ENCODE measurements at places on chromosomes 12 and 14.

GRCh38 chr12:105961821-105962671 is 176.7 kb downstream of the NUAK1 start:
- DNase-seq = no peak

GRCh38 chr14:52313462-52313861 is 650 bp upstream of the PTGER2 start:
- DNase-seq = no peak

DNA sequence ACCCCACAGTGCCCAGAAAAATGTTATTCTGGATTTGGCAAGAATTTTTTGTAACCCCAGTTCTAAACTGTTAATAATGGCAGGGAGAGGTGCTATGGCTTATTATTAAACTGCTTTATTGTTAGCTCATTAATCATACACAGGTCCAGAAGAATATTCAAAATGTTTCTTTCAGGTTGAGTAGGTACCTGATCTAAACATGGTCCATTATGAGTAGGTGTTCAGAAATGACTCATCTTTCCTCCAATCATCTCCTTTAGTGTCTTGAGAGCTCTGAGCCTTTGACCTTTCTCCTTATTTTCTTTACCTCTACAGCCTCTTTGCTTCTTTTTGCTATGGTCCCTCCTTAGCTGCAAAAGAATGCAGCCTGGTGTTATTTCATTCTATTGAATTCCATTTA is 211.0 kb upstream of the GARIN6 start:
- DNase-seq = no peak

DNA sequence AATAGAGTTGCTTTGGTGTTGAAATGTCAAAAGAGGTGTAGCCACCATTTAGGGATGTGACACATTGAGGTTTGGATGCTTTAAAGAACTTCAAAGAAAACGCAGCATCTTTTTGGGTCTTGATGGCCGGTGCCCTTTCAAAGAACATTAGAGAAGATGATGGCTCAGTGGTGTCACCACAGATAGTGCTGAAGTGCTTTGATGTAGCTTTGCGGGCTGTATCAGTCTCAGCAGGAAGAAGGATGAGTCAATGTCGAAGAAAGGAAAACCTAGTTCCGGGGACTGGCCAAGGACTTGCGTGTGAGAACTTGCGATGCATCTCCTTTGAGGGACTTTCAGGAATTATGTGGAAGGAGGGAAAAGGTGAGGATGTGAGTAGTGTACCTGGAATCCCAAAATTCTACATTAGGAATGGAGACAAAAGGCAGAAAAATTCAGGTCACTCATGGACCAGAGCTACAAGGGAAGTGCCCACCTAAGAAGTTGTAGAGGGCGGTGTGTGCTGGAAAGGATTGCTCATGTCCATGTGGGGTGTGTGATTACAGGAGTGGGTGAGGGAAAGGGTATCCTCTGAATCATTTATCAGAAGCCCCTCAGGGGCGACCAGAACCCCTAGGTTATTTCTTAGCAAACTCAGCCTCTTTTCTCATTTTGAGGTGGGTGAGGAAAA is 39.7 kb upstream of the GZMB start:
- DNase-seq = peak; percentile 42

- no peak for DNase-seq
These were observed 45.2 kb upstream of the ISM2 start for GRCh38 chr14:77543637-77544334.

- peak; percentile 42 for DNase-seq
These were observed 22.4 kb upstream of the FBXO21 start for GRCh38 chr12:117212563-117213190.

DNA sequence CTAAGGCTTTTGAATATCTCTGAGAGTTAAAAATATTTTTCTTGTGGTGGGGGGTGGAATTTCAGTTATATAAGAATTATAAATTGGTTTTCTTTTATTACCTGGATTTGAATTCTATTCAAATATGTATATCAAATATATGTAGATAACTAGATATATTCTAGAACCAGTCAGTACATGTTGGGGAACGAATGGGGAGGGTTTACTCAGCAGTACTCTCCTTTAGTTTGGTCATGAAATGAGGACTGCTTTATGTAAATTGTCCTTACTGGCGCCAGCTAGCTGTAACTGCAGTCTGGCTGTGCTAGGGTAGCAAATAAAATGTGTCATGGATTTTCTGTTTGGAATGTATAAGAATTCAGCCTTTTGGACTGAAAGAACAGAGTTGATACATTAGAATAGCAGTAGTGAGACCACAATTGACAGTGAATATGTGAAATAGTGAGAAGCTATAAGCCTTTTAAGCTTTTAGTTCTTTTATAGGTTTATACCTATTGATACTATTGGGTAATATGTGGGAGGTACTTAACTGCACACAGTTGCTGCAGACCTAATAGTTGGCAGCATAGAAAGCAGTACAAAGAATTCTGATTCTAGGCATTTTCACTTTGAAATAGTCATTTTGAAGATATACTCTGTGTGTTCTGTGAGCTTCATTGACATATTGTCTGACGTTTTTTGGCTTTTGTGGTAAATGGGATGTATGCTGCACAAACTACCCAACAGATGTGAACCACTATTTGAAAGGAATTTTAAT is 29.0 kb downstream of the ATF7IP start:
- no peak for DNase-seq

DNA sequence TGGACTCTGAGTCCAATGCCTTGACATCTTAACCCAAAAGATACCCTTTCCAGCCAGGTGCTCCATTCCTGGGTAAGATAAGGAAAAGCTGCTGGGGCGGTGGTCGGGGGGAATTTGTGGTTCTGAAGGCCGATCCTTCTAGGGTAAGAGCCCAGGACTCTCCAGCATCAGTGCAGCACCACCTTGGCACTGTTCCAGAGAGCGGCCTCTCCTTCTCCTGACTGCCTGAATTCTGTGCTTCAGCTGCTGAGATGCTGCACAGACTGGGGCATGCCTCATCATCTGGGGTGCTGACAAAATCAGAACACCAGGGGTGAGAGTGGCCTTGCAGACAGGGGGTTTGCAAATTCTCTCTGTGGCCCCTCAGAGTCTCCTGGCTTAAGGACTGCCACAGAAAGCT is 87.5 kb downstream of the SPTB start:
- no peak for DNase-seq

GRCh38 chr14:83372271-83372670 is 1838.6 kb upstream of the SEL1L start:
- no peak for DNase-seq

- no peak for DNase-seq
These were observed 680.9 kb downstream of the TMEM121 start for GRCh38 chr14:106207316-106207715.

GRCh38 chr14:62189698-62190097 is 427.5 kb downstream of the SNAPC1 start:
- DNase-seq = no peak

- no peak for DNase-seq
These were observed 484 bp upstream of the PRKCH start for GRCh38 chr14:61320806-61321384.

DNA sequence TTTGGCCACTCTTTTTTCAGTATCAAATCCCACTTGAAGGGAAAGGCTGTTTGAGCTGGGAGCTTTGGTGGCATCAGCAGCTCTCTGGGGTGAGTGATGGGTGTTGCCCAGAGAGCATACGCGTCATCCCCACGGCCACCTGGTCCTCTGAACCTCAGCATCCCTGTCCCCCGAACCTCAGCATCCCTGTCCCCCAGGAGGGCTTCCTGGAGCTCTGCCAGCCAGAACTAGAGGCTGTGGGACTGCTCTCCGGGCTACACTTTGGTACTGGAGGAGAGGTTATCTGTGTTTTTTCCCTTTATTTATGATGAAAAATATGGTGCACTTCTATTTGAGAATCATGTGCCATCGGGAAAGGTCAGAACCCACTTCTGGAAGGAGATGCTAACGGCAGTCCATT is 131.5 kb upstream of the RTL1 start:
- no peak for DNase-seq

GRCh38 chr14:61764342-61765122 is 2.3 kb downstream of the SNAPC1 start:
- DNase-seq = no peak

GRCh38 chr14:20486684-20487395 is 17.6 kb downstream of the PNP start:
- DNase-seq = no peak

GRCh38 chr12:105474672-105475071 is 144.2 kb downstream of the C12orf75 start:
- no peak for DNase-seq

GRCh38 chr12:105480162-105480561 is 149.7 kb downstream of the C12orf75 start:
- no peak for DNase-seq

DNA sequence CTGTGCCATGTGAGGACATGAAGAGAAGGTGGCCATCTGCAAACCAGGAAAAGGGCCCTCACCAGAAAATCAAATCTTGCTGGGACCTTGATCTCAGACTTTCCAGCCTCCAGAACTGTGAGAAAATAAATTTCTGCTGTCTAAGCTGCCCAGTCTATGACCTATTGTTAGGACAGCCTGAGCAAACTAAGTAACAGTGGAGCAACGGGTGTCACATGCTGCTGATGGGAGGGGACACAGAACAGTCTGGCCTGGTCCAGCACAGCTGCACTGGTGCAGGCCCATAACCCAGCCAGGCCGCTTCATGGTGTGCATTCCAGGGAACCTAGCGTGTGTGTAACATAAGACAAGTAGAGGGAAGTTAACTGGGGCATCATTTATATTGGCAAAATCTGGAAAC is 42.1 kb downstream of the GRIP1 start:
- no peak for DNase-seq

GRCh38 chr12:121574025-121574424 is 6.8 kb downstream of the KDM2B start:
- no peak for DNase-seq

DNA sequence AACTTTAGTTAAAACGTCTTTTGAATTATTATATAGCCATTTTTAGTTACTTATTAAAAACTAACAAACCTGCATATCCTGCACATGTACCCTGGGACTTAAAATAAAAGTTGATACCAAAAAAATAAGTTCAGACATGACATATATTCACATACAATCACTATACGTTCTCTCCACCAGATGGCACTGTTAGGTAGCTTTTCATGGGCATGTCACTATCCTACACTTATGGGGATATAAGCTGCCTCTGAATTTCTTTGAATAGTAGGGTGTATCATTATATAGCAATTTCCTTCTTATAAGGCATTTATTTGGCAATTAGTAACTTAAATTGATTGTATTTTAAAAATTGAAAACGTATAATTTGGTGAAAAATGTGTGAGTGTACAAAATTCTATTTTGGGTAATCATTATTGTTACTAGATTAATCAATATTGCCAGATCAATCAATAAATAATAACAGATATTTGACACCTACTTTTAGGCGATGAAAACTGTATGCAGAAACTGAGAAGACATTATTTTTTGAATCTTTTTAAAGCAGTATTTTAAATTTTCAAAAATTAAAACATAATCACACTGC is 31.8 kb upstream of the OR10A7 start:
- DNase-seq = peak; percentile 17

GRCh38 chr12:29556363-29556762 is 58.9 kb upstream of the OVCH1 start:
- DNase-seq = no peak
